ENCODE measurements at places on chromosomes 12 and 14.
A peak's percentile ranks its signal among the peaks of the same experiment; 100 is the strongest.

DNA sequence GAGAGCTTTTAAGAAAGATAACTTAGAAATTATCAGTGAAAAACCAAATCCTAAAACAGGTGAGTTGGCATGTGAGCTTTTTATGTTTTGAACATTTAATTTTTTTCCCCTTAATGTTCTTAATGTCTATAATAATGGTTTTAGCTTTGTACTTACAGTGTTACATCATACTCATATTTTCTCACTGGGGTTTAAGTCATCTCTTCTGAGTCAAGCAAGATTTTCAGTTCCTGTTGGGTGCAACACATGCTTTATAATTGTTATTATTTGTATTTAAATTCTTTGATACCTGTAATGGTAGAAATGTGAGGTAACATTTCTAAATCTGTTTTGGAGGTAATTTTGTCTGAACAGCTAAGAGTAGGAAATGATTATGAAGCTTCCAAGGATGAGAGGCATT lies 113.0 kb downstream of the PLEKHA5 start:
- no peak for DNase-seq

DNA sequence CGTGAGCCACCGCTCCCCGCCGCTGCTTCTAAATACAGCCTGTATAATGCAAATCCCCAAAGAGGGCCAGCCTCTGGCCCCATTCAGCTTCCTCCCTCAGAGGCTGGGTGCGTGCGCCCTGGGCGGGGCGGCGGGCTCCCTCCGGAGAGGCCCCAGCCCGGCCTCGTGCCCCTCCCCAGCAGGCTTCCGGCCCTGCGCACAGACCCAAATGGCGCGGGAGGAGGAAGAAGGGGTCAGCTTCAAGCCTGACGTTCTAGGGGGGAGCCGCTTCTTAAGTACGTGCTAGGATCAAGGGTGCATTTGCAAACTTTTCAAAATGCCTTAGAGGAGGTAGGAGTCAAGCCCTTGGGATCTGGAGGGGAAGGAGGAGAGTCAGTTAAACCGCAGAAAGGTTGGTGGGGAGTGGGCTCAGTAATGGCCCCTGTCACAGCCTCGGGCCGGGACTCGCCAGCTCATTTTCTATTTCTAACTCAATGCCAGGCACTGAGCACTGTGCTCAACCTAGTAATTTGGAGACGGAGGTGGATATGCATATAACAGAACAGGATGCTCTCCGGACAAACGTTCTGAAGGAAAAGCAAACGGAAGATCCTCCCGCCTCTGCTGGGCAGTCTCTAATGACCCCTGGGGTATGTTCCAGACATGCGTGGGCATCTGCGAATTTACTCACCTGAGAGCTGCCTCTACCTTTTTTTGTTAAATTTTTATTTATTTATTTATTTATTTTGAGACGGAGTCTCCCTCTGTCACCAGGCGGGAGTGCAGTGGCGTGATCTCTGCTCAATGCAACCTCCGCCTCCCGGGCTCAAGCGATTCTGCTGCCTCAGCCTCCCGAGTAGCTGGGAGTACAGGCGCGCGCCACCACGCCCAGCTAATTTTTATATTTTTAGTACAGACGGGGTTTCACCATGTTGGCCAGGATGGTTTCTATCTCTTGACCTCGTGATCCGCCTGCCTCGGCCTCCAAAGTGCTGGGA lies 32.3 kb downstream of the NINJ2 start:
- DNase-seq, result peak; percentile 79

DNA sequence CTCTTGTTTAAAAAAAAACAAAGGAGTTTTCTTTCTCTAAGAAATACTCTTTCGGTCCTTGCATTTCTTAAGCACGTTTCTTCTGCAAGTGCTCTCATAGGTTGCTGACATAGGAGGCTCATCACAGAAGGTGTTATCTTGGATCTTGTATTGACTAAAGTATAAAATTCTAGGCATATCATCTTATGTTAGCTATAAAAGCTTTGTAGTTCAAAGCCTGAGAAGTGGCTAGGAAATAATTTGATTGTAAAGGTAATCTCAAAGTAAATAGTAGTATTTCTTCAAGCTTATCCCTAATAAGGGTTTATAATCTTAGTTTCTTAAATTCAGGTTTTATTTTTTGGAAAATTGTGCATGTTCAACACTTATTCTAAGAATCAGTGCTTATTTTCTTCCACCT lies 778.9 kb downstream of the TMTC2 start:
- no peak for DNase-seq

GRCh38 chr12:55850893-55851292 lies 8.2 kb upstream of the MMP19 start:
- DNase-seq, result no peak

GRCh38 chr14:25602106-25602505 lies 552.2 kb upstream of the STXBP6 start:
- no peak for DNase-seq

DNA sequence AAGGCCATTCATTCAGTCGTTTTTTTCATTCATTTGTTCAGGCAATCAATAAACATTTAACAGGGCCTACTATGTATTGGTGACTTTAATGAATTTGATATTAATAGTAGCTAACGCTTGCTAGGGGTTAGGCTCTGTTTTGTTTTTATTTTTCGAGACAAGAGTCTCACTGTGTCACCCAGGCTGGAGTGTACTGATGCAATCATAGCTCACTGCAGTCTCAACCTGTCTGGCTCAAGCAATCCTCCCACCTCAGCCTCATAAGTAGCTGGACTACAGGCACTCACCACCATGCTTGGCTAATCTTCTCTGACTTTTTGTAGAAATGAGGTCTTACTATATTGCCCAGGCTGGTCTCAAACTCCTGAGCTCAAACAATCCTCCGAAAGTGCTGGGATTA lies 25.6 kb upstream of the MED13L start:
- no peak for DNase-seq

DNA sequence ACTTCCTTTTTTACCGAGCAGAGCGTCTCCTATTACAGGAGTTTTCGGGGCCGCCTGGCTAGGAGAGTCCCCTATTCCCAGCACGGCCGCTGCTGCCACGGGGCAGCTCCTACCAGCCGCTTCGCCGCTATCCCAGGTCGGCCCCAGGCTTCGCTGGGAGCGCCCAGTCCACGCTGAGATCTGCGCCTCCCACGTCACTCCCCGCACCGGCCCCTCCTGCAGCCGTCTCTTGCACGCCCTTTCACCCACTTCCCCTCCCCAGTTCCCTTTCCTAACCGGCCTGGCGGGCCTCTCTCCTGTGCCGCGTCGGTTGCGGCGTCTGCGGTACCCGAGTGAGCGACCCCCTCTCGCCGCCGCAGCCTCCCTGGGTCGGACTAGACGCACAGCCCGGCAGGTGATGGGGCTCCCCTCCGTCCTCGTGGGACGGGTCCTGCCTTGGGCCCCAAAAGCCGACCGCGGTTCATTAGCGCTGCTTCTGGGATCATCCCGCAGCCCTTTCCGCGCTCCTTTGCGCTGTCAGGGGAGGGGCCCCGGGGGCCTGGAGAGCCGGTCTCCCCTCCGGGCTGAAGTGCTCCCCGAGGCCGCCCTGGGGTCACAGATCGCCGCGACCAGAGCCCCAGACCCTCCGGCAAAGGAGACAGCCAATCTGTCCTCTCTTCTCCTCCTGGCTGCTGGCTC lies 1318.4 kb downstream of the TMEM121 start:
- DNase-seq, result peak; percentile 70

- DNase-seq, result no peak
Measured at GRCh38 chr14:103456167-103456835, 66.3 kb downstream of the CKB start.

DNA sequence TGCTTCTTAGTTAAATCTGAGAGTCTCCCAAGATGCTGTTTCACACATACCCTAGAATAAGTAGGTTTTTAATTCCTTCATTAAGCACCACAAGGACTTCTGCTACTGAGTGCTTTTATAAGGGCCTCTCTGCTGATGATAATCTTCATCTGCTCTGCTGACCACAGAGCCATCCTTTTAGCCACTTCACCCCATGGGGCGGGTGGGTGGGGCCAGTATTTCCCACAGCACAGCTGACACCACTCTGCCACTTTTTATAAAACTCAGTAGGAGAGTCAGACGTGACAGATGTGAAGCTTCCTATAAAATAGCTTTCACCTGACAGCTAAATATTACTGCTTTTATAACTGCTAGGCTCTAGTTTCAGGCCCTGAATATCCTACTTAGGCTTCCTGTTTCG lies 20.3 kb downstream of the FCF1 start:
- no peak for DNase-seq

DNA sequence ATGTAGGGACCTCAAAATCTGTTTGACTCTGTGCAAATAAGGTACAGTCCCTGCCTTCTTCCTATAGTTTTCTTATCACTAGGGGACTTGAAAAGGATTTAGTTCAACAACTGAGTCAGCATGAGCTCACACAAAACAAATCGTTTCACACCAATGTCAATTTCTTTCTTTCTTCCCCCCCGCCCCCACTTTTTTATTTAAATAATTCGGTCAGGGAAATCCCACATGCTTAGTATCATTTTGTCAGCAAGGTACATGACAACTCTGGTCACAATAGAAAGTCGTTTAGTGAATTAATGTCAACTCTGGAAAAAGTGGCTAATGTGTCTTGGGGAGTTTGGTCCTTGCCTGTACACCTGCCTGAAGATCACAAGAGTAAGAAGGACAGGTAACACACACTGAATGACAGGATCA lies 232.2 kb upstream of the PLEKHG7 start:
- peak; percentile 31 for DNase-seq

GRCh38 chr14:104550861-104551728 lies 28.5 kb upstream of the C14orf180 start:
- DNase-seq, result no peak

GRCh38 chr12:54431911-54432814 lies 13.1 kb upstream of the ITGA5 start:
- peak; percentile 61 for DNase-seq

GRCh38 chr12:110217996-110218674 lies 62.9 kb upstream of the ATP2A2 start:
- no peak for DNase-seq

- no peak for DNase-seq
Measured at GRCh38 chr14:99815696-99816095, 22.5 kb downstream of the EML1 start.

DNA sequence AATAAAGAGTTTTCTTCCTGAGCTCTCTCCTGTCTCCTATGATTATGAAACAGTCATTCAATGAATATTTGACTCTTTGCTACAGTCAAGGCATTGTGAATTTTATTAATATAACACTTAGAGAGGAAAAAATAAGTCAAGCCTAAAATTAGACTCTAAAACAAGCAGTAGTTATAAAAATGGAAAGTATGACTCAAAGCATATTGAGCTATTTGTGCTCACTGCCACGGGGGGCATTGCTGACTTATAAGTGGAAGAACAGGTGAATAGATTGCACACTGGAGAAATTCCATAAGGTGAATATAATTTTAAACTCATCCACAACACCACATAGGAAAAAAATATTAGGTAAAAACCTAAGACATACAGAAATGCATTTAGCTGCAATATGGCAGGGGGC lies 87.7 kb upstream of the CCDC196 start:
- DNase-seq, result no peak

DNA sequence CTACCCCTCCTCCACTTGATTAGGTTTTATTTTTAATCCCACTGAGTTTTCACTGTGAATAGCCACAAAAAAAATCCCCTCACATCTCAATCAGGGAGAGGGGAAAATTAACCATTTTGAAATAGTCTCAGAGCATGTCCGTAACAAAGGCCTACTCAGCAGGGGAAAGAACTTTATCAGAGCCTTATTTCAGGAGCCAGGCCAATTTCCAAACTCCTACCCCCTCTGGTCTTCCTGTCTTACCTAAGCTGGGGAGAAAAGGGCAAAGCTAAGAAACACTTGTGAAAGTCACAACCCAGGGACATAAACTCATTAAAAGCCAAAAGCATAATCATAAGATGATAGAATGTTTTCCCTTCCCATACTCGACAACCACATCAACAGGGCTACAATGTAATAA lies 260.3 kb upstream of the DIO3 start:
- DNase-seq, result no peak

DNA sequence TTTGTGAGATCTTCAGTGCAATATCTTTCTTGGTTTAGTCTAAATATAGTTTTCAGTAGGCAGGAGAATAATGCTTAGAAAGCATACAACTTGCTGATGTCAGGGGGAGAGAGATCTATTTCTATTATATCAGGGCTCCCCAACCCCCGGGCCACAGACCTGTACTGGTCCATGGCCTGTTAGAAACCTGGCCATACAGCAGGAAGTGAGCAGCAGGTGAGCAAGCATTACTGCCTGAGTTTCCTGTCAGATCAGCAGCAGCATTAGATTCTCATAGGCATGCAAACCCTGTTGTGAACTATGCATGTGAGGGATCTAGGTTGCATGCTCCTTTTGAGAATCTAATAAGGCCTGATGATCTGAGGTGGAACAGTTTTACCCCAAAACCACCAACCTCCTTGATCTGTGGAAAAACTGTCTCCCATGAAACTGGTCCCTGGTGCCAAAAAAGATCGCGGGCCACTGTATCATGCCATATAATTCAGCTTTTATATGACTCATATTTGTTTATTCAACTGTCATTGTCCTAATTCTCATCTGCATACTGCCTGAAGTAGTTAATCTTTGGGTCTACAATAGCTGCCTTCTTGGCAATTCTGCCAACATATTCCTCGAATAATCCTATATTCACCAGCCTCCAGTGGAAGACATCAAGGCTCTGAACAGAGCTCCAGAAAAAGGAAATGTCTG lies 163.6 kb upstream of the DYRK2 start:
- no peak for DNase-seq

GRCh38 chr14:54778618-54779345 lies 123.8 kb downstream of the GCH1 start:
- DNase-seq, result no peak

- DNase-seq, result no peak
Measured at GRCh38 chr14:81177225-81177624, 43.5 kb downstream of the GTF2A1 start.

- DNase-seq, result no peak
Measured at GRCh38 chr14:30045720-30046119, 118.1 kb upstream of the PRKD1 start.

- DNase-seq, result no peak
Measured at GRCh38 chr12:88218293-88218692, 76.2 kb downstream of the TMTC3 start.

DNA sequence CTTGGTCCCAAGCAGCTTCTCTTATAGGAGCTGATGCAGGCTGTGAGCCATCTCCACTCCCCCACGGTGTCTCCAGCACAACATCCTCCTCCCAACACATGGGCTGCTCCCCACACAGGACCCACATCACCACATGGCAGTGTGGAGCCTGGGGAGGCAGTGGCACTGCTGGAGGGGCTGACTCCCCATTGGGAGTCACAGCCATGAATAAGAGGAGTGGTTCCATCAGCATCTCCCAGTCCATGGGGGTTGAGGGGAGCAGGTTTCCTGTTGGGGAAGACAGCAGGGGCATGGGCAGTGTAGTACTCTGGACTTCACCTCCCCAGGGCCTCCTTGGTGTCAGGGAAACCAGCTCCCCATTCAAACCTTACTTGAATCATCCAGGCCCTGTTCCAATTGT lies 40.5 kb upstream of the OXA1L start:
- DNase-seq, result no peak

DNA sequence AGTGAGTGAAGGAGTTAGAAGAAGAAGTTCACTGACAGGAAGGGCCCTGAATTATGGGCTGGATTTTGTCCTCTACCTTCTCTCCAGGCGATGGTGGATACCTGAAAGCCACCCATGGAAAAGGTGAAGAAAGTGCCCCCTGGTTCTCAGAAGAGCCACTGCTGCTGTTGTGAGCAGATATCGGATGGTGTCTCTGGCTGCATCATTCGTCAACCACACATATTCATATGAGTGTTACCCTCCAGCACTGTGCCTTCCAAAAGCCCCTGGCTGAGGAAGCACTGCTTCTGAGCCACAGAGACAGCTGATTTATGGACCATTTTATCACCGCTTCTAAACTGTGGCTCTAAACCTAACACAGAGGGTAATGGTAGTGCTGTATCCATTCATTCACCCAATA lies 2.0 kb upstream of the ACTN1 start:
- DNase-seq, result no peak

GRCh38 chr12:80582431-80582830 lies 125.0 kb upstream of the MYF6 start:
- no peak for DNase-seq
